ENCODE measurements at places on chromosomes 16 and 17.
A peak's percentile ranks its signal among the peaks of the same experiment; 100 is the strongest.

DNA sequence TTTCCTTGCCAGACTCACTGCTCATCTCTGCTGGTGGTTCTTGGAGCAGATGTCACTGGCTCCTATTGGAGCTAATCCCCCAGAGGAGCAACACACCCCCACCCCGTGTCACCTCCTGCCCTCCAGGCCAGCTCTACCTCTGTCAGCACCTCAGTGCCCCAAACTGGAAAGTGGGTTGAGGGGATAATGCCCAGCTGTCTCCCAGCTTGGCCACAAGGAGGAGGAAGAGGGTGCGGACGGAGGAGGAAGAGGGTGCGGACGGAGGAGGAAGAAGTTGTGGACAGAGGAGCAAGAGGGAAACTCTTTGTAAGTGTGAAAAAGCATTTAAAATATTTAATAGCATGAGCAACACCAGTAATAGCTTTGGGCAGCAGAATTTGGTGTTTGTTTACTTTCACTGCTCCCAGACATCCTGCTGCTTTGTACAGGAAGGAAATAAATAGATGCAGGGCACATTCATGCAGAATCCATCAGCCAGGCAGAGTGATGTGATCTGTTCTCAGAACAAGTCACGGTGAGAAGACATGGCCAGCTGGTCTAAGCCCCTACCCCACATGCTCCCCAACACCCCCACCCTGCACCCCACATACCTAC is 82.5 kb downstream of the C17orf67 start:
- no peak for DNase-seq

- DNase-seq, result peak; percentile 65
Observed at GRCh38 chr16:85029408-85029784, 1.8 kb downstream of the KIAA0513 start.

DNA sequence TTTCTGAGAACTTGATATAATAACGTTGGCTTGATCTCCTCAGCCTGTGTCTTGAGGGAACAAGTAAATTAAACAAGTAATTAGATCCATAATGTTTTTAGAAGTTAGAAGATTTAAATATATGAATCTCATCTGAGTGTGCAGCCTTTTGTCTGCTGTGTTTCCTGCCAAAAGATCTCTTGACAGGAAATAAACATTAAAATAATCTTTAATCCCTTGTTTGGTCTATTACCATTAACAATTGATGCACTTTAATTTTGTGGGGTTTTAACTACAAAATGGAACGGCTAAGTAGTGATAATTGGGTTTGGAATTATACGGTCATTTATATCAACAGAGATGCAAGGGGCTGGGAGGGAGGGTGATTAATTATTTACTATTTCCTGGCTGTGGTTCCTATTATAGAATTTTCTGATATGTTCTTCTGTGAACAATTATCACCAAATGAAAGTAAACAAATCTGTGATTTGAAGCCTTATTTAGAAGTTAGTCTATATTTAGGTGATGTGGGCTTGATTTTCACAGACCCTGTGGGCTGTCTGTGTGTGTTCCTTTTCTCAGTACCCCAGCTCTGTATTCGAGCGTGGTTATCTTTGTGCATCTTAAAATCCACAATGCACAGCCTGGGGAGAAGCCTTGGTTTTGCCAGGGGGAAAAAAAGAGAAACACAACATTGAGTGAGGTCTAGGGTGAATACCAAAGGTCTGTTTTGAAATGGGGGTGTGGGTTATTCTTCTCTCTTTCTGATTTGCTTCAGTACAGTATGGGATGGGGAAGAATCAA is 556.1 kb downstream of the WWOX start:
- DNase-seq, result no peak

GRCh38 chr17:82435103-82435502 is 15.4 kb downstream of the CYBC1 start:
- no peak for DNase-seq

DNA sequence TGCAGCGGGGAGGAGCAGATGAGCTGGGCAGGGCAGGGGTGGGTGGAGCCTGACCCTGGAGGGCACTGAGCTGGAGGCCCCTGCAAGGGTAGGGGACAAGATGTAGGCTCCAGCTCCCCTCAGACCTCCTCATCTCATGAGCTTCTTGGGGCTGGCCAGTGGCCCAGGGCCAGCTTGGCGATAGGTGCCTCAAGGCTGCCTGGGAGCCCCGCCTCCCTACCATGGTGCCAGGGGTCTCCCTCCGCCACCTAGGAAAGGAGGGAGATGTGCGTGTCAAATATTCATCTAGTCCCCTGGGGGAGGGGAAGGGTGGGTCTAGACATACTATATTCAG is 3.9 kb downstream of the HIRIP3 start:
- no peak for DNase-seq

DNA sequence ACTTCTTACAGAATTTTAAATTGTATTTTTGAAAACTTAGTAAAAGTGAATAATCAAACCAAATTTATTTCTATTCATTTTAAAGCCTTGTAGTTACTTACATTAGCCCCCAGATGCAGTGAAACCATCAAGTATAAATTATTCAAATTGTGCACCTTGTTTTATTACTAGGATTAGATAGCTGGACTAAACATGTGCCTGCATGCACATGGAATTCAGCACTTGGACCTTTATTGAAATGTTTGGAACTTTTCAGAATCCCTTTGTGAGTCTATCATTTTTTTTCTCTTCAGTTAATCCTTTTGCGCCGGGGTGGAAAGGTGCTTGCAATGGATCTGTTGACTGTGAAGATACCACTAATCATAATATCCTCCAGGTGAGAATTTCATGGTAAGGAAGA is 4.7 kb downstream of the ZPBP2 start:
- DNase-seq, result no peak

- no peak for DNase-seq
Observed at GRCh38 chr17:44761932-44762810, 3.4 kb downstream of the ADAM11 start.

DNA sequence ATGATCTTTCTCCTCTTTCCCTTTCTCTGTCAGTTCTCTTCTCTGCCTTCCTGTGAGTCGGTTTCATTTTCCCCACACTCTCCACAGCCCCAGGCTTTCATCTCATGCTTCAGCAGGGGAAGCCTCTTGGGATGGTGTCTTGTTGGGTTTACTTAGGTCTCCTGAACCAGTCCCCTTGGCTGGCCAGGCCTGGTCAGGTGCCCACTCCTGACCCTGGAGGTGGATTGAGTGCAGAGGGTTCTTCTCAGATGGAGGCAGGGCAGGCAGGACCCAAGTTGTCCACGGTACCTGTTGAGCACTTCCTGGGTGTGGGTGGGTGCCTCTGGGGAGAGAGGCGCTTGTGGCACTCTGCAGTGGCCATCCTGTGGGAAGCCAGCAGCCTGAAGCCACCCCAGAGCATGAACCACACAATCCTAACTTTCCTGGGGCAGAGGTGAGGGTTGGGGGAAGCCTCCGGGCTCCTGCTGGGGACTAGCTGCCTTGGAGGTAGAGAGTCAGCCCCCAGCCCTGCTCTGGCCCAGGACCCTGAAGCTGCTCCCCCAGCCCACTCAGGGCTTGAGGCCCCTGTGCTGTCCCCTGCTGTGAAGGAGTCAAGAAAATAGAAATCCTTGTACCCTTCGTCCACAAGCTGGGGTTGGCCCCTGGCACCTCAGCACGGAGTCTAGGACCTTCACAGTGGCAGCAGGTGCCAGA is 2.0 kb upstream of the RAP1GAP2 start:
- no peak for DNase-seq

DNA sequence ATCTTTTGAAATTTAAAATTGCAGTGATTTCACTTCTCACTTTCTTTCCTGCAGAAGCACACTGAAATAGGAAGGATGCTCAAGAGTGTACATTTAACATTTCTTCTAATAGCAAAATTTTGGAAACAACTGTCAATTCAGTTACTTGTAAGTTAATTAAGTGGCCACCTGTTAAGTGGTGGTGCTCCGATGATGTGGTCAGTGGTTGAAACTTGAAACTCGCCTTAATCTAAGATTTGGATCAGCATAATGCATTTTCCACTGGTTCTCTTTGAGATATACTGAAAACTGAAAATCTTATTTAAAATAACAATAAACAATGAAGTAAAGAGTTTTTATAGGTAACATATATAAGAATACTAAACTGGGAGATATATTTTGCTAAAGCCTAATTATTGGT is 7.0 kb upstream of the MYH8 start:
- DNase-seq, result no peak

DNA sequence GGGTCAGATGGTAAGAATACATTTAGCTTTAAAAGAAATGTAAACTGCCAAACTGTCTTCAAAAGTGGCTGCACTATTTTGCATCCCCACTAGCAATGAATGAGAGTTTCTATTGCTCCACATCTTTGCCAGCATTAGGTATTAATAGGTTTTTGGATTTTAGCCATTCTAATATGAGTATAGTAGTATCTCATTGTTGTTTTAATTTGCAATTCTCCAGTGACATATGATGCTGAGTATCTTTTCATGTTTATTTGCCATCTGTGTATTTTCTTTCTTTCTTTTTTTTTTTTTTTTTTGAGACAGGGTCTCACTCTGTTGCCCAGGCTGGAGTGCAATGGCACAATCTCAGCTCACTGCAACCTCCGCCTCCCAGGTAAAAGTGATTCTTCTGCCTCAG is 24.3 kb upstream of the MARCHF10 start:
- no peak for DNase-seq

GRCh38 chr17:2243953-2244352 is 59.6 kb downstream of the SMG6 start:
- DNase-seq, result no peak

GRCh38 chr16:4936991-4937781 is at the start of gene PPL:
TSS of gene PPL (minus strand) at chr16:4937148. CDS start at chr16:4937045, 103 bp downstream.
- peak; percentile 55 for DNase-seq

- peak; percentile 13 for DNase-seq
Observed at GRCh38 chr16:87178977-87179376, 138.2 kb downstream of the C16orf95 start.

Measured in bronchial epithelial cell (primary cell).